ENCODE measurements at places on chromosomes 7 and 10.

GRCh38 chr10:110163192-110163773, 44.1 kb upstream of the MXI1 start:
- DNase-seq, result no peak
- no peaks in the 10 kb centered on the region for H3K36me3 ChIP-seq
- H3K4me1 ChIP-seq, result no peaks in the 10 kb centered on the region
- no peak overlapping the region for H3K4me3 ChIP-seq
- H3K27me3 ChIP-seq, result peaks cover 30% of the 10 kb centered on the region

GRCh38 chr10:7205656-7206055, 205.2 kb downstream of the SFMBT2 start:
- H3K4me3 ChIP-seq, result no peak overlapping the region
- no peak for DNase-seq
- no peaks in the 10 kb centered on the region for H3K36me3 ChIP-seq
- H3K4me1 ChIP-seq, result no peaks in the 10 kb centered on the region

DNA sequence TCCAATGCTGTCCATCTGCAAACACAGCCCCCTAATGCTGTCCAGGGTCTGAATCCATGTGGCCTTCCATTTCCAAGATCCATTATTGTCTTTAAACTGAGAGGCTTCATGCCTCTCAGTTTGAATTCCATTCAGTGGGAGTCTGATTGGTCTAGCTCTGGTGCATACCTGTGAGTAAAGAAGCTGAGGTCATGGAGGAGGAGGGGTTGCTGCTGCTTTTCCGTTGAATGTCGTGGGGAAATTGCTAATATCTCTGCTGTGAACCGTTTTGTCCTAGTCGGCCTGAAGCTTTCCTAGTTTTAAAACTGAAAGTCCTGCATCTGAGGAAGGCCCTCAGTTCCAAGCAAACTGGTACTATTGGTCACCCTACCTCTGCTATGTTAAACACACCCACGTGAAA, 17.7 kb downstream of the SH2D4B start:
- peaks cover 2% of the 10 kb centered on the region for H3K27me3 ChIP-seq
- no peak for DNase-seq
- no peaks in the 10 kb centered on the region for H3K4me1 ChIP-seq
- no peaks in the 10 kb centered on the region for H3K36me3 ChIP-seq
- H3K4me3 ChIP-seq, result no peak overlapping the region
- no peak overlapping the region for H3K27ac ChIP-seq

DNA sequence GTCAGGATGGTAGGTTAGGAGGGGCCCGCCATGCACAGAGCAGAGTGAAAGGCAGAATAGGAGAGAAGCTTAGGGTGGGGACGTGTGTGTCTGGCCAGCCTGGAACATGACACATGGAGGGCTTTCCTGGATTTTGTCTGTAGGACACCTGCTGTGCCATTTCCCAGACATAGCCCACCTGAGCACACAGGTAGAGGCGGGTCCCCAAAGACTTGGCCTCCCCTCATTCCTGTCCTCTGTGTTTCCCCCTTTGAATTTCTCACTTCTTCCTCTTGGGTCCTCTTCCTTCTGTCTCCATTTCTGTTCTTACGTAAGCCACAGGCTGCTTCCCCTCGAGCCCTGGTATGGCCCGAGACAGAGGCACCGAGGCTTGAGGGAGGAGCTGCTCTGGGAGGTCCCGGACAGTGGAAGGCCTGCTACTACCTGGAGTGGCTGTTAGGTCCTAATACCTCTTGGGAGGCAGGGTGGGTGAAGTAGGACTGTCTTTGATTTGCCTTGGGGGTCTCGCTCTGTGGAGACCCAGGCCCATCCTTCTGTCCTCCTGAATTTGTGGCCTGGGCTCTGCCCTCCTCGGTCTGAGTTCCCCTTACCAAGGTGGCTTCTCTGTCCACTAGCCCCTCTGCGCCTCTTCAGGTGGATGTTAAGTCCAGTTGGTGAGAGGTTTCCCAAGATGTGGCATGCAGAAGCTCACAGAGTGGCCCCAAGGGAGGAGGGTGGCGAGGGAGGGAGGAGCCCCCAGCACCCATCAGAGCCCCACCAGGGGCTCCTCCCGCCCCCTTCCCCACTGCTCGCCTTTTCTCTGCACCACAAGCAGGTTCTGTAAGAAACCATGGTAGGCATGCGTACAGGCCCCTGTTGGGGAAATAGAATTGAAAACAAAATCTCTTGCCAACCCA, 5.5 kb downstream of the ZNF775 start:
- no peak overlapping the region for H3K27ac ChIP-seq
- H3K36me3 ChIP-seq, result peaks cover 2% of the 10 kb centered on the region
- no peaks in the 10 kb centered on the region for H3K27me3 ChIP-seq

- H3K27ac ChIP-seq, result no peak overlapping the region
- peaks cover 43% of the 10 kb centered on the region for H3K4me1 ChIP-seq
- H3K36me3 ChIP-seq, result peaks cover 32% of the 10 kb centered on the region
- DNase-seq, result no peak
- no peaks in the 10 kb centered on the region for H3K27me3 ChIP-seq
Measured at GRCh38 chr7:92720604-92721350, 115.6 kb downstream of the CDK6 start.

DNA sequence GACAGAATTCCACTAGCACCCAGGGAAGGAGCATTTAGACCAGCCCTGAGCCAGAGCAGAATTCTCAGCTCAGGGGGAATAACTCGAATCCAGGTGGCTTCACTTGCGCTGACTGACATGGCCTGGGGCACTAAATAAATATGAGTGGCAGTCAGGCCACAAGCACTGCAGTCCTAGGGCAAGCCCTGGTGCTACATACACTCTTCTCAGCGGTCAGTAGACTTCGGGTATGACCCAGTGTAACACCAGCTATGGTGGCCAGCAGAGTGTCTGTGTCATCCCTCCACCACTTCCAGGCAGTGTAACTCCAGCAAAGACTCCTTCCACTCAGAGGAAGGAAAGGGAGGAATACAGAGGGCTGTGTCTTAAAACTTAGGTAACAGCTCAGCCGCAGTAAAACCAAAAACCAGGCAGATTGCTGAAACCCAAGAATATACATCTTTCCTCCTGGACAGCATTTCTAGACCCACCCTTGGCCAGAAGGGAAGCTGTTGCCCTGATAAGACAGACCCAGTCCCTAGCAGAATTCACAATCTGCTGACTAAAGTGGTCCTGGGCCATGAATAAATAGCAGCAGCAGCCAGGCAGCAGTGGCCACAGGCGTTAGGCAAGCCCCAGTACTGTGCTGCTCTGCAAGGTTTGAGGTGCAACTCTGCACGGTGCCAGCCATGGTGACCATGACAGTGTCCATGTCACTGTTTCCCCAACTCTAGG, 77.0 kb downstream of the SNX13 start:
- peaks cover 14% of the 10 kb centered on the region for H3K36me3 ChIP-seq
- H3K27me3 ChIP-seq, result no peaks in the 10 kb centered on the region
- DNase-seq, result no peak
- H3K27ac ChIP-seq, result no peak overlapping the region
- H3K4me3 ChIP-seq, result no peak overlapping the region
- H3K4me1 ChIP-seq, result no peaks in the 10 kb centered on the region

GRCh38 chr7:25844102-25844870, 307.7 kb upstream of the NFE2L3 start:
- peaks cover 12% of the 10 kb centered on the region for H3K27me3 ChIP-seq
- H3K4me3 ChIP-seq, result no peak overlapping the region
- DNase-seq, result no peak
- peaks cover 10% of the 10 kb centered on the region for H3K4me1 ChIP-seq
- H3K27ac ChIP-seq, result no peak overlapping the region

GRCh38 chr7:108083980-108084379, 46.2 kb downstream of the LAMB4 start:
- no peaks in the 10 kb centered on the region for H3K27me3 ChIP-seq
- no peak for DNase-seq
- H3K36me3 ChIP-seq, result no peaks in the 10 kb centered on the region
- H3K27ac ChIP-seq, result no peak overlapping the region
- no peak overlapping the region for H3K4me3 ChIP-seq

GRCh38 chr10:10665750-10666149, 351.9 kb upstream of the CELF2 start:
- H3K4me1 ChIP-seq, result peaks cover 14% of the 10 kb centered on the region
- no peaks in the 10 kb centered on the region for H3K36me3 ChIP-seq
- H3K27ac ChIP-seq, result no peak overlapping the region
- no peaks in the 10 kb centered on the region for H3K27me3 ChIP-seq
- H3K4me3 ChIP-seq, result no peak overlapping the region

DNA sequence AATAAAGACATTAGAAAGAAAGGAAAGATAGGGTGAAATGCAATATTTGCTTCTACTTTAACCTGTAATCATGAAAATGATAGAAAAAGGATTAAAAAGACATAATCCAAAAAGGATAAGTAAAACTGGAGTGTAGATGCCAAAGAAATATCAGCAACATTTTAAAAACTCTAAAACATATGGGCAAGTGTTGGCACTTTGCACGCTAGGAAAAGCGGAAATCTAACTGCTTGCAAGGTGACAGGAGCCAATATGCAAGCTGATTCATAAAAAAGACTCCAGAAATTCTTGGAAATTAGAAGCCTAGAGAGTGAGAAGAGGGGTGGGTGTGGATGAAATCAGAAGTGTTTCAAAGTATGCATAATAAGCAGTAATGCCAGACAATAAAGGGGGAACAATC, 161.1 kb downstream of the SEMA3E start:
- H3K4me3 ChIP-seq, result no peak overlapping the region
- no peaks in the 10 kb centered on the region for H3K27me3 ChIP-seq
- H3K4me1 ChIP-seq, result no peaks in the 10 kb centered on the region

DNA sequence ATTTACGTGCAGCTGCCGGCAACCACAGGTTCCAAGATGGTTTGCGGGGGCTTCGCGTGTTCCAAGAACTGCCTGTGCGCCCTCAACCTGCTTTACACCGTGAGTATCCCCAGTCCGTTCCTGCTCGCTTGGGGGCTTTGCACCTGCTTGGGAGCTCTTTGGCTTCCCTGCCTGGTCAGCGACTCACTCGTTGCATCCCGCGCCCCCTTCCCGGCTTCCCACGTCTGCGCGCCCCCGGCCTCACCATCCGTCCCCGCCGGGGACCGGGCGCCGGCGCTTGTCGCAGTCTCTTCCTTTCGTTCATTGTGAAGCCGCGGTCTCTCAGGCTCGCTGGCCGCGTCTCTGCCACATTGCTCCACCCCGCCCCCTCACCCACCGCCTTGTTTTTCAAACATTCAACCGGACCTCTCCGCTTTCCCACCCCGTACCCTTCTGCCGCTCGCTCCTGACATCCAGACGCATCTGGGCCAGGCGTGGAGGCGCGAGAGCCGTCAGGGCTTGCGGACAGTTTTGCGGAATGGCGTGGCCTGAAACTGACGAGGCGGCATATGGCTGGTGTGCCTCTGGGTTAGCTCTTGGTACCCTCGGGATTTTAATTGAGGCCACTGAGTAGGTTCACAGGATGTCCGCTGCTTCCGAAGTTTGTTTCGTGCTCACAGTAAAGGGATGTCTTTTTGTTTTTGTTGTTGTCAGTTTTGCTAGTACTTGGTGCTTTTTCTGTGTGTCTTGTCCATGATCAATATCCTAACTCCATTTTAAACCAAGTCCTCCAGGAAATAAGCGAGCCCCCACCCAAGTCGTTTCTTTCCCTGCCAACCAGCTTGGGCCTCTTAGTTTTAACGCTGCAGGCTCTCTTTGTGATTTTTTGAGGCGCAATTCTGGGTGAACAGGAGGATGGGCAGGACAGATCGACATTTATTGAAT, 639 bp downstream of the TSPAN13 start:
- H3K4me3 ChIP-seq, result peak overlapping the region; percentile 94
- no peaks in the 10 kb centered on the region for H3K36me3 ChIP-seq
- DNase-seq, result peak; percentile 86
- peaks cover 7% of the 10 kb centered on the region for H3K4me1 ChIP-seq
- H3K27ac ChIP-seq, result no peak overlapping the region
- H3K27me3 ChIP-seq, result no peaks in the 10 kb centered on the region

DNA sequence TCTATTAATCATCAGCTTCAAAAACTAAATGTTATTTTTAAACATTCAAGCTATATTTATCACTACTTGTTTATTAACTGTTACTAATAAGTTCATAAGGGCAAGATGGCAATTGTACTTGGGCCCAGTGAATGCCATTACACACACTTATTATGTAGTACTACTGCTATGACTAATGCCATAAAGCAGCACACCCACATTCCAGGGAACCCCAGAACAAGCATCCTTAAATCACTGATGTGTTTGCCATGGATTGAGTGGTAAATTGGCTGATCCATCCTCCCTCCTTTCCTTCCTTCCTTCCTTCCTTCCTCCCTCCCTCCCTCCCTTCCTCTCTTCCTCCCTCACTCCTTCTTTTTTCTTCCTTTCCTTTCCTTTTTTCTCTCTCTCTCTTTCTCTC, 37.4 kb upstream of the RSU1 start:
- no peak for DNase-seq
- H3K27me3 ChIP-seq, result no peaks in the 10 kb centered on the region
- no peaks in the 10 kb centered on the region for H3K36me3 ChIP-seq
- H3K27ac ChIP-seq, result no peak overlapping the region
- peaks cover 4% of the 10 kb centered on the region for H3K4me1 ChIP-seq

DNA sequence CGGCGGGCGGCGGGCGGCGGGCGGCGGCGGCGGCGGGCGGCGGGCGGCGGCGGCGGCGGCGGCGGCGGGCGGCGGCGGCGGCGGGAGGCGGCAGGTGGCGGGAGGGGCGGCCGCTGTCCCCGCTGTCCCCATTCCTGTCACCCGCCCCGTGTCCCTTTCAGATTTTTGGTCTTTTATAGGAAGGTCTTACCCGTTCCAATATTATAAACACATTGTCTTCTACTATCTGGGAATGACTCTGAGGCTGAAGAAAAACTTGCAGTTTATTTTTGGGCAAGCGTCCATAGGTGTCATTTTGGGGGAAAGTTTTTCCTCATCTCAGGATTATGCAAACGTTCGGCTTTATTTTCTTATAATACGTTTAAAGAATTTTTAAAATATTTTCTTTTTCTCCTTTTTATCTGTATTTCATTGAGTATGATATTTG, 578 bp downstream of the ZNF713 start:
- H3K36me3 ChIP-seq, result no peaks in the 10 kb centered on the region
- peak overlapping the region; percentile 79 for H3K4me3 ChIP-seq
- H3K27me3 ChIP-seq, result no peaks in the 10 kb centered on the region
- DNase-seq, result no peak
- H3K27ac ChIP-seq, result no peak overlapping the region
- peaks cover 7% of the 10 kb centered on the region for H3K4me1 ChIP-seq

DNA sequence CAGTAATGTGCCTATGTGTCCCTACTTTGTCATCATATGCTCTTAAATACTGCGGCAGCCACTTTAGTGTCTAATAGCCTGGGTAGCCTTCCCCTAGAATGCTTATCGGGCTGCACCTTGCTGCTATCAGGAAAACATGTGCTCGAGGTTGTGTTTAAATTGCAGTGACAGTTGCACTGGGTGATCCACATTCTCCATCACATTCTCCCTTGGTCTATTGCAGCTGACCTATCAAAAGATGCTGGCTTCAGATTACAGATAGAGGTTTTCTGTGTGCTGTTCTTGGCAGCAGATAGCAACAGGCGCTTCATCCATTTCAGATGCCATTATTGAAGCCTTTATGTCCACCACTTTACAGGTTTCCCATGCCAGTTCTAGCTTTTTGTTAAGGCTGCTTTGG, 130.1 kb upstream of the MDFIC start:
- H3K27ac ChIP-seq, result no peak overlapping the region
- H3K4me3 ChIP-seq, result no peak overlapping the region
- H3K4me1 ChIP-seq, result no peaks in the 10 kb centered on the region
- no peaks in the 10 kb centered on the region for H3K27me3 ChIP-seq
- DNase-seq, result no peak
- no peaks in the 10 kb centered on the region for H3K36me3 ChIP-seq

GRCh38 chr7:23394488-23395171, 75.7 kb downstream of the IGF2BP3 start:
- DNase-seq, result no peak
- no peaks in the 10 kb centered on the region for H3K27me3 ChIP-seq
- no peaks in the 10 kb centered on the region for H3K4me1 ChIP-seq

GRCh38 chr7:105126436-105126975, 112.5 kb downstream of the KMT2E start:
- no peak overlapping the region for H3K27ac ChIP-seq
- no peak for DNase-seq
- peaks cover 13% of the 10 kb centered on the region for H3K36me3 ChIP-seq
- H3K4me1 ChIP-seq, result peaks cover 1% of the 10 kb centered on the region
- H3K4me3 ChIP-seq, result no peak overlapping the region
- no peaks in the 10 kb centered on the region for H3K27me3 ChIP-seq

Data from common myeloid progenitor, CD34-positive (primary cell).